ENCODE measurements at places on chromosomes 11 and 22. TPM values are rescaled to one million over a fixed set of nuclear protein-coding genes. Genes with fewer than 3 reads are reported as not detected.

OOSP1 gene
- not detected for total RNA-seq

CDHR5 gene
- not detected for total RNA-seq

NECTIN1 gene
- total RNA-seq, result 3.8 TPM

LDHAL6A gene
- total RNA-seq, result 0.20 TPM

TMEM151A gene
- total RNA-seq, result not detected

FRMD8 gene
- total RNA-seq, result 69.1 TPM

SHISAL1 gene
- total RNA-seq, result not detected

EMID1 gene
- total RNA-seq, result not detected

MISFA gene
- 0.69 TPM for total RNA-seq

MUS81 gene
- 95.5 TPM for total RNA-seq

SCN2B gene
- not detected for total RNA-seq

MYO7A gene
- 0.47 TPM for total RNA-seq

KRTAP5-1 gene
- total RNA-seq, result not detected

PHF21B gene
- total RNA-seq, result not detected

FXYD2 gene
- total RNA-seq, result 9.3 TPM

HINFP gene
- 70.8 TPM for total RNA-seq

MEI1 gene
- total RNA-seq, result 79.2 TPM

BBOX1 gene
- total RNA-seq, result not detected
